ENCODE measurements at places on chromosomes 1 and 21.

DNA sequence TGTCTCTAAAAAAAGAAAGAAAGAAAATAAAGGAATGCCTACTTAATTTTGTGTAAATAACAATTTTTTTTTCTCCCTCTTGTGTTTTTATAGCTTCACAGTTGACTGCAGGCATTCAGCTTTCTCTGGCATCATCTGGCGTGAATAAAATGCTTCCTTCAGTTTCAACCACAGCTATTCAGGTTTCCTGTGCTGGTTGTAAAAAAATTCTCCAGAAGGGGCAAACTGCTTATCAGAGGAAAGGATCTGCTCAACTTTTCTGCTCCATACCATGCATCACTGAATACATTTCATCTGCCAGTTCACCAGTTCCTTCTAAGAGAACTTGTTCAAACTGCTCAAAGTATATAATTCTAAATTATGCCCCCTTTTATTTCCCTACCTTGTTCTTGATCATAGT is 18.0 kb downstream of the ZMYM1 start:
- DNase-seq = peak; percentile 27

DNA sequence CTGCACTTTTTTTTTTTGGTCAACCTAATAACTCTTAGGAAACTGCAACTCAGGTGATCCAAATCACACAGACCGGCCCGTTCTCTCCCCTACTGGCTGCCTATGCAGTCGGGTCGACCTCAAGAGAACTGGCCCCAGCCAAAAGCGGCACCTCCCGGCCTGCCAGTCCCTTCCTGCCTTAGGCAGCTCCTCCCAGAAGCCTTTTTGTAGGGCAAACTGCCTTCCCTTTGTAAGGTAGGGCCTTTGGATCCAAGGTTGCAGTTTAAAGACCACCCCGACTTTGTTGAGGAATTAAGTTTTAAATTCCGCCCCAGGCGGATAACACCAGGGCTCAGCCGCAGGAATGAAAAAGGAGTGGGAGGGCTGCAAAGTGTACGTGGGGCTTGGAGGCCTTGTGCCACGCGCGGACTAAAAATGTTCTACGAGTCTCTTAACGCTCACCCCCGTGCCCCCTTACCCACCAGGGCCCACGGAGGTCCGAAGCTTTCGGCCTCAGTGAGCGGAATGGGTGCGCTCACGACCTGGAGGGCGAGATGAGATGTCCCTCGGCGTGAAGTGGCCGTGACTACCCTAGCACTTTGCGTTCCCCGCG is 642 bp upstream of the ST3GAL3 start:
- DNase-seq = no peak

DNA sequence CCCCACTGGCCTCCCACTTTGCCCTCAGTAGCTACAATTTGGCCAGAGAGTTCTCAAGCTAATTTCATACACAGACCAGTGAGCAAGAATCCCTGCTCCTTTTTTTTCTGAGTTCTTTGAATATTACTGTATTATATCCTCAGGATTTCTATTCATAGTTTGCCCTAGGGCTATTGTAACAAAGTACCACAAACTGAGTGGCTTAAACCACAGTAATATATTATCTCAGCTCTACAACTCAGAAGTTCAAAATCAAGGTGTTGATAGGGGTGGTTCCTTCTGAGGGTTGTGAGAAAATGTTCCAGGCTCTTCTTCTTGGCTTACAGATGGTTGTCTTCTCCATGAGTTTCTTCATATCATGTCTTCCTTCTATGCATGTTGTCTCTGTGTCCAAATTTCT is 289.4 kb upstream of the ESRRG start:
- DNase-seq = no peak

DNA sequence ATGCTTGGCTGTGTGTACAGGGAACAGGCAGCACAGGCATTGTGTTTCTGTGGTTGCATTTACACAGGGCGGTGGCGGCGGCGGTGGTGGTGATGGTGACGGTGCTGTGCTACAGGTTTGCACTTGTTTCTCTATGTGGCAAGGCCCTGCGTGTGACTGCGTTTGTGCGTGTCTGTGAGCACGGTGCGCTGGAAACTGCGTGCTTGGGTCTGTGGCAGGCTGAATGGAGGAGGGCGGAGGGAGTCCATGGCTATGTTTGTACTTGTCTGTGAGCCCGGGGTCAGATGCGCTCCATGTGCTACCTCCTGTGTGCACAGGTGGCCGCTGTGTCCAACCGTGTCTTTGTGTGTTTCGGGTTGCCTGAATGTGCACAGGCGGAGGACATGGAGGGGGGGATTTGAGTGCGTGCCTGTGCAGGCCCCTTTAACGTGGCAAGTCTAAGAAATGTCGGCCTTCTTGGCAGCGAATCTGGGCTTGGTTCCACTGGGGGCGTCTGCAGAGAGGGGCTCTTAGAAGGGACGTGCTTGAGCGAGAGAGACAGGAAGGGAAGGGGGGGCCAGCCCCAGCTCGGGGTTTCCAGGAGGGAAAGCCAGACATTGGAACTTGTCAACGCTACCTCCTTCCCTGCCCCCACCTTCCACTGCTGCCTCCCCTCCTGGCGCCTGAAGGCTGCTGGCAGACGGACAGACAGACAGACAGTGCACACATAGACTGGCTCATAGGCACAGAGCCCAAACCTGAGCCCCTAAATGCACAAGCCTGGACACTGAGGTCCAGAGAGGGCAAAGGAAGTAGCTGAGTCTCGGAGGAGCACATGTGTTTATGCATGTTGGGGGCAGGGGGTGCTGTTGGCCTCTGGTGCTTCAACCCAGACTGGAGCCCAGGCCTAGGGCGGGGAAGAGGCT is 32.7 kb upstream of the WASF2 start:
- DNase-seq = no peak

GRCh38 chr1:15808955-15809354 is 1.5 kb upstream of the UQCRHL start:
- no peak for DNase-seq

GRCh38 chr1:209895709-209896108 is 42.3 kb upstream of the SYT14 start:
- DNase-seq = peak; percentile 57

GRCh38 chr1:66412704-66413103 is 121.2 kb upstream of the SGIP1 start:
- DNase-seq = no peak

Measured in fibroblast of skin of abdomen (primary cell).